D721Med (cell line): ENCODE measurements at places on chromosomes 11 and 22.

DNA sequence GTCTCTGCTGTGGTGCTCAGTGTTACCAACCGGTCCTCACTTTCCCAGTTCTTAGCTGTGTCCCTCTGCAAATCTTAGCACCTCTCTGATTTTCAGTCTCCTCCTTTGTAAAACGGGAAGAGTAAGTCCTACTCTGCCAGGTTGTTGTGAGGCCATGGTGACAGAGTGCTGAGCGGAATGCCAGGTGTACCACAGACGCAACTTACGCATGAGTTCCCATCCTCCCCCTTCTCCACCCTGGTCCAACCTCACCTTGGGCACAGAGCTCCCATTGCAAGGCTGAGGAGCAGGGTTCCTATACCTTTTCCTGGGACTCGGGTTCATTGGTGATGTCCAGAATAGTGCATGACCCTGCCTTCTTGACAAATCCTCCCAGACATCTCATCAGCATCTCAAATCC is 7.3 kb upstream of the DDB2 start:
- DNase-seq: no peak

GRCh38 chr22:43446037-43446803 is 34.4 kb downstream of the MPPED1 start:
- no peak for DNase-seq

DNA sequence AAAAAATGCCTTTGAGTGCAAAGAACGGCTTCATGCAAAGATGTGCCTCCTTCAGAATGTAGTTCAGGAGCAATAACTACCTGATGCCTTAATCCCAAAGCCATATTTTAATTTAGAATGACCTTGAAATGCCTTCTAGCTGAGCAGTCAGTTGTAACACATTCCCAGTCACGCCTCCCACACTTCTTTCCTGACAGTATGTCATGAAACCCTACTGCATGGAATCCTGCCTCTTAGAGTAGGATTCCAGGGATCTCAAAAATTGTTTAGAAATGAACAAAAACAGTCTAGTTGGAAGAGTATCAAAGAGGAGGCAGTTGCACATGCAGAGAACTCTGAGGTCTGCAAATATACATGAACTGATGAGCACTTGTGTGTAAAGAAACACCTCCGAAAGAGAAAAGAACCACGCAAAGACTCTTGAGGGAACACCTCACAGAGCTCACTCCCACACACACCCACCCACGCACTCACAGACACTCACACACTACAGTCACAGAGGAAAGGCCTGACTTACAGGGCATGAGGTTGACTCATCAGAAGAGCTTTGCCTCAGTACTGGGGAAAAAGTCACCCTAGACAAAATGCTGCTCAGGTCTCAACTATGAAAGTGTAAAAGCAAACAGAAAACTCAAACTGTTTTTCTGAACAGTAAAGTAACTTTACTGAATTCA is 77.4 kb downstream of the GGTLC2 start:
- DNase-seq: no peak

GRCh38 chr22:49848690-49849160 is 4.9 kb upstream of the ZBED4 start:
- DNase-seq: no peak

GRCh38 chr11:121557348-121557747 is 104.6 kb upstream of the SORL1-AS1 start:
- DNase-seq: no peak

DNA sequence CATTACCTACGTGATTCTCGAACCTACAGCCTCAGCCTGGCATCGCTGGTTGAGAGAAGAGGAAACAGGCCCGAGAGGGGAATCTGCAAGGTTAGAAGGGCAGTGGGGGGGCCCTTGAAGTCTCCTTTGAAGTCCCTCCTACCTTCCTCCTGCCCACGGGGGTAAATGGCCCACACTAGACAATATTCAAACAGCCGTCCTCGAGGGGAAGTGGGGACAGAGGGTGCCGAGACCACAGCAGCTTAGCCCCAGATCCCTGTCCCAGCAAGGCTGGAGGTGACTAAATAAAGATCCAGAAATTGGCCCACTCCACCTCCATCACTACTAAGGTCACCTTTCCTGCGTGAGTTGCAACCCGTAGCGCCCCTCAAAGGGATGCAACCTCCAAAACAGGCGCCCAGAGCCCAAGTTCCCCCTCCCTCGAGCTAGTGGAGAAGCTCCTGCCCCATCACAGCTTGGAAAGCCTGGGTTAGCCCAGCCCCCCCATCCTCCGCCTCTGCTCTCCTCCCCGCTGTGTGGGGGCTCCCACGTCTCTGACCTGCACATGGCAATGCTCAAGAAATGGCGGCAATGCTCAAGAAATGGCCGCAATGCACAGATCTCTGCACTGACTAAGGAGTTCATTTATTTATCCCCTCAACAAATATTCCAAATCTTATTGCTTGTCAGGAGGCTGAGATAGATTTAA is 788 bp upstream of the RASL10A start:
- no peak for DNase-seq

- no peak for DNase-seq
These were observed 2.6 kb upstream of the LGALS2 start for GRCh38 chr22:37582526-37582925.

DNA sequence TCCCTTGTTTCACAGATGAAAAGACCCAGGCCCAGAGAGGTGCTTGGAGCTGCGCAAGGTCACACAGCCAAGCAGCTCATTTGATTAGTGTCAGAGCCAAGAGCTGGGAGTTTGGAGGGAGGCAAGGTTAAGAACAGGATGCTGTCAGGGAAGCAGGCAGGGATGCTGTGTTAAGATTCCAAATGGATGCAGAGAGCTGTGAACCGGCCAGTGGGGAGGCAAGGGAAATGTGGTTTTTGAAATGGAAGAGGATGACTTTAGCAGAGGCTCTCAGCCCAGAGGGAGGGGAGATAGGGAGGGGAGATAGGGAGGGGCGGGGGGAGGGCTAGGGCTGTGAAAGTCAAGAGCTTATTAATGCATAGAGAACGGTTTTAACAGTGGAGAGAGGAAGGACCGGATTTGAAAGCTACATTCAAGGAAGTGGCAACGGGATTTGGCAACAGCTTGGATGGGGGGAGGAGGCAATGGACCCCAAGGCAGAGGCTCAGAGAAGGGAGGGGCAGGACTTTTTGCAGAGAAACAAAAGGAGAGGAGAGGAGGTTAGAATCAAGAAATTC is 13.0 kb downstream of the RTN4RL2 start:
- no peak for DNase-seq

- no peak for DNase-seq
These were observed 28.3 kb downstream of the MOV10L1 start for GRCh38 chr22:50118129-50118528.

GRCh38 chr22:37431801-37432707 is 4.8 kb upstream of the ELFN2 start:
- DNase-seq: no peak

GRCh38 chr11:127925475-127925874 is 661.9 kb downstream of the ETS1 start:
- DNase-seq: no peak

DNA sequence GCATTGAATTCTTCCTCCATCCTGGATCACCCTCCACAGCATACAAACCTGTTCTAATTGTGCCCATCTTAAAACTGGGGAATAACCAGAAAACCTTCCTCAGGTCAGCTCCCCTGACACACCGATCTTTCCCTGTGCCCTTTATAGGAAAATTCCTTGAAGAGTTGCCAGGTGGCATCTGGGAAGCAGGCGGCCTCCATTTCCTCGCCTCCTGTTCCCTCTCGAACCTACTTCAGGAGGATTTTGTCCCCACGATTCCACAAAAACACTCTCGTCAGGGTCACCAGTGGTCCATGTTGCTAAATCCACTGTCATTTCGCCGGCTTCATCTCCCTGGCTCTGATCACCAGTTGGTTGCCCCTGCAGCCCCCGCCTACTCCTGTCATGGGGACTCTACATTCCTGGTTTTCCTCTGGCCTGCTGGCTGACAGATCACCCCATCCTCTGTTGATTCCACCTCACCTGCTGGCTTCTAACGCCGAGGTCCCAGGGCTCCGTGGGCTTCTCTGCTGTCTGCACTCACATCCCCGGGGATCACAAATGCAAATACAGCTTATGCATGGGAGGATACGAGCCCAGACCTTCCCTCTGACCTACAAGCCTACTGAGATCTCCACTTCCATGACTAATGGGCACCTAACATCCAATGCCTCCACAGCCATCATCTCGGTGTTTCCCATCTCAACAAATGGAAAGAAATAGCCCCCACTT is 92.5 kb upstream of the PRDM11 start:
- DNase-seq: no peak

- no peak for DNase-seq
These were observed 172.6 kb downstream of the LARGE1 start for GRCh38 chr22:33747576-33748180.

DNA sequence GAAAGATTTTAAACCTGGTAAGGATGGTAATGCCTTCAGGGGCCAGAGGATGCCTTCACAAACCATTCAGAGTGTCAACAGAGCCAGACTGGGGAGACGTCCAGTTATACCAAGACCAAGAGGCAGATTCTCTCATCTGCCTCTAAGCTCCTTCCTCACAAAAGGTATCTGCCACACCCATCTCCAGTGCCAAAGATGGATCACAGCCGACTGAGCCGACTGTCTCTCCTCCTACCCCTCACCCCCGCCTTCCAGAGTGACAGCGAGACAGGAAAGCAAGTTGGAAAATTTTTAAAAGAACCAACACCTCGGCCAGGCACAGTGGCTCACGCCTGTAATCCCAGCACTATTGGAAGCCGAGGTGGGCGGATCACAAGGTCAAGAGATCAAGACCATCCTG is 79.1 kb upstream of the AKIP1 start:
- DNase-seq: no peak

GRCh38 chr11:18461909-18462308 is 6.3 kb downstream of the LDHAL6A start:
- DNase-seq: no peak

DNA sequence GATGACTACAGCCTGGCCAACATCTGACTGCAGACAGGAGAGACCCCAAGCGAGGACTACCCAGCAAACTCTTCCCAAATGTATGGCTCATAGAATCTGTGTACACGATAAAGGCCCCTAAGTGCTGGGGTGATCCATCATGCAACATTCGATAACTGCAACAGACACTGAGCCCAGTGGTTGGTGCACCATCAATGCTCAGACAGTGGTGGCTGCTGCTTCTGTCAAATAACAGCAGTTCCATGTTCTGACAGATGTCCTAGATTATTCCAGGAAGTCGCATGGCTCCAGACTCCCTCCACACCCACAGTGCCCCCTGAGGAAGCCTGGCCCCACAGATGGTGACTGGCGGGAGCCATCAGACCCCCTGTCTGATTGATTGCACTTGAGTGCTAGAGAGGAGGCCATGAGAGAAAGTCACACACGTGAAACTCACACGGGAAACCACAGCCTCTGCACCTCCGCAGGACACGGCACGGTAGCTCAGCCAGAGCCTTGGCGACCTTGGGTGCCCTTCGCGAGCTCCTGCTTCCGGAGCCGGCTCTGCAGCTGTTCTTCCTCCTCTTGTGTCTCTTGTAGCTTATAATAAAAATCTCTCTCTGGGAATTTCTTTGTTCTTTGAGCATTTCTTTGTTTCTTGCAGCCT is 1155.9 kb downstream of the TBC1D22A start:
- DNase-seq: no peak

DNA sequence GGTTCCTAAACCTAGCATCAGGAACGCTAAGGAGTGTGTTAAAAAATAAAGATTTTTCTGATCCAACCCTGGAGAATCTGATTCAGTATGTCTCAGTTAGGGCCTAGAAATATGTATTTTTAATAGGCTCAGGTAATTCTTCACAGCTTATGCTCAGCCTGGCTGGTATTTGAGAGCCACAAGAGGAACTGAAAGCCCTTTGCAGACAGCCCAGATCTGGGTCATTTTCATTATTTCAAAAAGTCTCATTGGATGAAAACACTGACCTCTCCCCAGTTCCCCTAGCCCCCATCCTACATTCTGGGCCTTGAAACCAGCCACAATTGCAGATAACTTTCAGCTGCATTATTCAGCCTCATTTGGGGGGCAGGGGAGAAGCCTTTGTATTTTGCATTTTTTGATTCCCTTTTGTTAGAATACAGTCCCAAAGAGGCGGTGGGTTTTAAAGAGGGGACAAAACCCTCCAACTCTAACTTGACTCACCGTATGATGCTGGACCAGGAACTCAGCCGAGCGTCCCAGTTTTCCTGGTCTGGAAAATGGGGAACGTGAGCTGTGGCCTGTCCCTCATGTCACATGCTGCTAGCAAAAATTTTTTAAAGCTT is 66.0 kb upstream of the LARGE1 start:
- DNase-seq: no peak

- DNase-seq: no peak
These were observed 4.0 kb downstream of the BSX start for GRCh38 chr11:122977470-122978298.

DNA sequence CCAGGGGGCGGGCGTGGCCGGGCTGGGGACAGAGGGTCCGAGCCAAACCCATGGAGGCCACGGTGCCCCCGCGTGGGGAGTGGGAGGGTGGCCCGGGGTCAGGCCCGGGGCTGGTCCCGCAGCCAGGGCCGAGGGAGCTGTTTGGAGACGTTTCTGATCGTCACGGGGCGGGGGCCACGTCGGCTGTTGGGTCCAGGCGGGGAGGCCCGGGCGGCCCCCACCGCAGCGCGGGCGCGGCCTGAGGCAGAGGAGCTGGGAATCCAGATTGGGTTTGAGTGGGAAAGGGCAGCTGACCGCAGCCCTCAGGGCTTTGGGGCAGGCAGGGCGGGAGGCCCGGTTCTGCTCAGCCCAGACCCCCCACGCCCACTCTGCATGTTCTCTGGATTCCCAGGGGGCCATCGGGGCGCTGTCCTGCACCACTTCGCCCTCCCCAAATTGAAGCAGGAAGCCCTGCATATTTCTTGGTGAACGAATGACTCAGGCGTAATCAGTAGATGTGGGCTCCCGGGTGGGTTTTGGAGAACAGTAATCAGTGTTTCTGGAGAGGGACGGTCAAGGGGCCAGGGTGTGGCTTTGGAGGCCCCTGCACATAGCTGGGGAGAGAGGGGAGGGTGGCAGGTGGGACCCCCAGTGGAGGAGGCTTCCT is 583 bp downstream of the MRPL23 start:
- DNase-seq: no peak

GRCh38 chr22:38270091-38270992 is 2.5 kb downstream of the TMEM184B start:
- no peak for DNase-seq

- no peak for DNase-seq
These were observed 3.9 kb upstream of the MUC5B start for GRCh38 chr11:1218788-1219445.

DNA sequence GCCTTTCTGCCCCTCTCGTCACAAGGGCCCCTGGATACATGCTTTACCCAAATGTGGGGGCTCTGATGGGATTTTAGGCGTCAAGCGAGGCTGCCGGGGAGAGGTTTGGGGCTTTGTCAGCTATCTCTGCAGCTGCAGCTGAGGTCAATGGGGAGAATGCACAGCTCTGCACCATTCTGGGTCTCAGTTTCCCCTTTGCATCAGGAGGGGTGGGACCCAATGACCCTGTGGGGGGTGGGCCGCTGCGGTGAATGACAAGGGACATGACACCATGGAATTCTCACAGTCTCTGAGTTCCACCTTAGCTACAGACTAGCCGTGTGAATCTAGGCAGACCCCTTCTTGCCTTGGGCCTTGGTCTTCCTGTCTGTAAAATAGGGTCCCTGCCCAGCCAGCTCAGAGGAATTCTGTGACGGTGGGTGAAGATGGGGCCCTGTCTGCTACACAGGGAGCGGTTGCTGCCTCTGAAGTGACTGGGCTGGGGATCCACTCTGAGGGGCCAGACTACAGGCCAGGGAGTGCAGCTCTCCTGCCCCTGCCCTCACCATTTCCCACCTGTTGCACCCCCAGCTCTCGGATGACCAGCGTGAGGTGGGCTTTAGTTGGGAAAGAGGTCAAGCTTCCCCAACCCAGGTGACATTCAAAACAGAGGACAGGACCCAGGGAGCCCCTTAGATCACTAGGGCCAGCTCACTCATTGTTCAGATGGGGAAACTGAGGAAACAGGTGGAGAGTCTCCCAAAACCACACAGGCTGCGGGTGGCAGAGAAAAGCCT is 35.9 kb upstream of the WNT11 start:
- no peak for DNase-seq
